ENCODE measurements at places on chromosomes 5 and 9. TPM values are rescaled to one million over a fixed set of nuclear protein-coding genes. Genes with fewer than 3 reads are reported as not detected.
A peak's percentile ranks its signal among the peaks of the same experiment; 100 is the strongest.

GRCh38 chr9:82706786-82707185 lies 356.2 kb downstream of the RASEF start:
- H3K27ac ChIP-seq = no peak overlapping the region
- no peaks in the 10 kb centered on the region for H3K36me3 ChIP-seq
- H3K4me3 ChIP-seq = no peak overlapping the region
- no peaks in the 10 kb centered on the region for H3K27me3 ChIP-seq
- no peaks in the 10 kb centered on the region for H3K4me1 ChIP-seq
- DNase-seq = no peak

GRCh38 chr5:61626639-61627282 lies 294.7 kb downstream of the ZSWIM6 start:
- no peaks in the 10 kb centered on the region for H3K36me3 ChIP-seq
- no peaks in the 10 kb centered on the region for H3K27me3 ChIP-seq
- H3K27ac ChIP-seq = no peak overlapping the region
- H3K4me1 ChIP-seq = peaks cover 11% of the 10 kb centered on the region
- no peak overlapping the region for H3K4me3 ChIP-seq

- H3K27me3 ChIP-seq = no peaks in the 10 kb centered on the region
- H3K4me1 ChIP-seq = peaks cover 22% of the 10 kb centered on the region
- DNase-seq = no peak
- H3K4me3 ChIP-seq = no peak overlapping the region
- H3K36me3 ChIP-seq = no peaks in the 10 kb centered on the region
These were observed 10.6 kb upstream of the SH3RF2 start for GRCh38 chr5:145925803-145926202.

DNA sequence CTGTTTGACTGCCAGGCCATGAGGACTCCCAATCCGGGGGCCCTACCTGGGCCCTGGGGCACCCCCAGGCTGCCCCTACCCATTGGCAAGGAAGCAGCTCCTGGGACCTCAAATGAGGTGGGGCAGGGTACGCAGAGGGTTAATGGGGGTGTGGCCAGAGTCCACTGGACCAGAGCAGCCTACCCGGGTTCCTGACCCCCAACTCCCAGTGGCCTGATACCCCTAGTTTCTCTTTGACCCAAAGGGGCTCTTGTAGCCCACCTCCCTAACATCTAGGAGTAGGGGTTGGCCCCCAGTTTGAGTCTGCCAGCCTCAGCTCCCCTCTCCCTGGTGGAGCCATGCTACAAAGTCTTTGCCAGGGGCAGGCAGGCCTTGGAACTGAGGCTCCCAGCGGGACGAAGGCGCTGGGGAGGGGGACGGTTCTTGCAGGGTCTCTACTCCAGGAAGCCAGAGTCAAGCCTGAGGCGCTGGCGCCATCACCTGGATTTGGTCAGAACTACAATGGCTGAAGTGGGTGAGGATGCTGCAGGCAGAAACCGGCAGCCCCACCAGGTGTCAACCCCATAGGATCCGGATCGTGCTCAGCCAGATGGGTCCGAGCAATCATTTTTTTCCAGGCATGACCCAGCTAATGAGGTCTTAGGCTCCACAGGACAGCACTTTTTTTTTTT lies 8.4 kb upstream of the CERCAM start:
- H3K4me3 ChIP-seq = no peak overlapping the region
- no peak overlapping the region for H3K27ac ChIP-seq
- peaks cover 34% of the 10 kb centered on the region for H3K27me3 ChIP-seq
- peak; percentile 93 for DNase-seq
- H3K4me1 ChIP-seq = peaks cover under 1% of the 10 kb centered on the region

Gene JAKMIP2
- 1.1 TPM for total RNA-seq

DNA sequence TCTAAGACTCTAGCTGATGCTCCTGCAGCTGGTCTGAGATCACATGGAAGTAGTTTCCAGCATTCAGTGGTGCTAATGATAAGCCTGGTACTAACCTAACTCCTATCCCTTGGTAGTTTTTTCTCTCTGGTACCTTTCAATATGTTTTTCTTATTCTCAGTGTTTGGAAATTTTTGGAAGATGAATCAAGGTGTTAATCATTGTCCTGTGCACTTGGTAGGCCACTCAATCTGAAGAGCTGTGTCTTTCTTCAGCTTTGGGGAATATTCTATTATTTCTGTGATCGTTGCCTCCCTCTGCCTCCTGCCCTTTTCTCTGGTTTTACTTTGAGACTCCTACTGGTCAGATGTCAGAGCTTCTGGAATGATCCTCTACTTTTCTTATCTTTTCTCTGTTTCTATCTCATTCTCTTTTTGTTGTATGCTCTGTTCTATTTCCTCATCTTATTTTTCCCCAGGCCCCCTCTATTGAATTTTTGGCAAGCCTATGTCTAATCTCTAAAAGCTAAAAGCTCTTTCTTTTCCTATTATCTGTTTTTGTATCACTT lies 136.8 kb downstream of the APBA1 start:
- peak overlapping the region; percentile 63 for H3K27ac ChIP-seq
- H3K4me1 ChIP-seq = peaks cover 9% of the 10 kb centered on the region
- H3K27me3 ChIP-seq = no peaks in the 10 kb centered on the region
- H3K4me3 ChIP-seq = no peak overlapping the region

DNA sequence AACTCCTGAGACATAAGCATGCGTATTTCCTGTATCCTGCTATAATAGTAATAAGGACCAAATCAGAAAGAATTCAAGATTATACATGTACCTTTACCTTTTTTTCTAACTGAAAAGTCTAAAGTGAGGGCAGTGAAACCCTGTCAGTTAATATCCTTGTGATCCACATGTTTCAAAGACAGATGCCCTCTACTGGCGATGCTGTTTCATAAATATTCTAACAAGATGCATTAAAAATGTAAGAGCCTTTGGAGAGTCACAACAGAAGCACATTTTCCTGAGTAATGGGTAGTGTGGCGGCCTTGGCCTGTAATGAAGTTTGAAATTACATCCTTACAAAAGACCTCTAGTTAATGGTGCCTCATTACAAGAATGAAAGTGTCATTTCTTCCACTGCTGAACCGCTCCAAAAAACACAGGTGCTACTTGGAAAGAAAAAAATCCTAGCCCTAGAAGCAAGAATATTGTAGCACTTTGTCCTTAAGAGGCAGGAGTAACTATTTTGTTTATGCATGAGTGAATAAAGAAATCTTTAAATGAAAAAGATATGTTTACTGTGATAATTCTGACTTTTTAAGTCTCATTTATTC lies 232.6 kb downstream of the EPB41L4A start:
- no peaks in the 10 kb centered on the region for H3K4me1 ChIP-seq
- H3K4me3 ChIP-seq = no peak overlapping the region
- peaks cover 24% of the 10 kb centered on the region for H3K27me3 ChIP-seq
- no peak for DNase-seq

Gene COL23A1
- total RNA-seq = not detected

DNA sequence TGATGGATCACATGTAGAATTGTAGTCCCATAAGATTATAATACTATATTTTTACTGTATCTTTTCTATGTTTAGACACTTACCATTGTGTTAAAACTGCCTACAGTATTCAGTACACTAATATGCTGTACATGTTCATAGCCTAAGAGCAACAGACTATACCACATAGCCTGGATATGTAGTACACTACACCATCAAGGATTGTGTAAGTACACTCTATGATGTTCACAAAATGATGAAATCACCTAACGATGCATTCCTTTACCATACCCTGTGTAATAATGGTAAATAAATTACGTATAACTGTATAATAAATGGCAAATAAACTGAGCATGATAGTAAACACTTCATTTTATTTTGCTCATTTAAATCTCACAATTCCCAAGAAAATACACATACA lies 60.3 kb downstream of the RICTOR start:
- no peaks in the 10 kb centered on the region for H3K27me3 ChIP-seq
- peaks cover 5% of the 10 kb centered on the region for H3K36me3 ChIP-seq
- H3K4me1 ChIP-seq = peaks cover 32% of the 10 kb centered on the region
- no peak for DNase-seq

DNA sequence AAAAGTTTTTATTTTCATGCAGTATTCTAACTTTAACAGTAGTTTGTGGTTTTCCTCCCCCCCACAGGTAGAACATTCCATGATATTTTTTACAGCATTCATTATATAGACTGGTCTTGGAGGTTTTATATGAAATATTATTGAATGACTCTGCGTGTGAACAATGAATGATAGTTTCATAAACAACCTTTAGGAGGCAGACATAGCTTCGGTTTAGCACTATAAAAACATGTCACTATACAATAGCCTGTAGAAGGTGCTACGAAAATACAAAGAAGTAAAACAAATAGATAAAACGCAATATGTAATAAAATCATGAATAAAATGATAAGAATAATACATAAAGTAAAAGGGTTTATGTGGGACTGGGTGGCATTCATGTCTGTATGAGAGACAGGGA lies 8.5 kb downstream of the KLF4 start:
- H3K36me3 ChIP-seq = peaks cover 6% of the 10 kb centered on the region
- no peaks in the 10 kb centered on the region for H3K27me3 ChIP-seq
- peaks cover 9% of the 10 kb centered on the region for H3K4me1 ChIP-seq
- peak overlapping the region; percentile 64 for H3K4me3 ChIP-seq
- no peak for DNase-seq
- peak overlapping the region; percentile 75 for H3K27ac ChIP-seq

Gene MGAT1
- total RNA-seq = 104 TPM

DNA sequence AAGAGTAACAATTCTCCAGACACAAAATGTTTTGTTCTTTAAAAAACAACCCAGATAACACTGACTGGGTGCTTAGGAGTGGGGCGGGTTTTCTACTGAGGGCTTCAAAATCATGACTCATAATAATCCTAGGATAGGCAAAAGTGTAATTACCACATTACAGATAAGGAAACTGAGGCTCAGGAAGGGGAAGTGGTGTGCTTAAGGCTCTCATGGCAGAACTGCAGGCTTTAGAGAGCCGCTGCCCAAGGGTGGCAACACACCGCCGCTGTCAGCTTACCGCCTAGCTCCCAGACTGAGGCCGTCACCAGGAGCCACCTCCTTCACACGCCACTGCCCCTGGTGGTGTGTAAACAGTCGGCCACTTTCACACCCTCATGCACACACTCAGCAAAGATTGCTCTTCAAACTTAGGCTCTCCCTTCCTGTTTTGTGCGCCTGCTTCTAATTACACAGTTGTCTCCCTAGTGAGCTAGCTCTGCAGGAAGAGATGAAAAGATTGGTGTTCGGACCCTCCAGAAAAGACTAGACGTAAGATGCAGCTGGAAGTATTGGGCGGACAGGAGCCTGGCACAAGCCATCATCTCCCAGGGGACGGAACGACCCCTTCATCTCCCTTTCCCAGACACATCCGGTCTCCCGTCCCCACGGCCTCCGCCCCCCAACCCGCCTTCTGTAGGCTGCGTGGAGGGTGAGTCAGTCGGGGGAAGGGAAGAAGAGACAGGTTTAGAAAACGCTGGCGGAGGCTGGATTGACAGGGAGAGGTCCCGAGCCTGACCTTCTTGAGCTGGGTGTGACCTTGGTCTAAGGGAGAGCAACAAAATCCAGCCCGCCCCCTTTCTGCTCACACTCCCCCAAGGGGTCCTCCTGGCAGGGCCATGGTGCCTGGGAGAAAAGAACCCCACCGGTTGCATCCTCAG lies 162.7 kb downstream of the SYK start:
- no peaks in the 10 kb centered on the region for H3K27me3 ChIP-seq
- H3K27ac ChIP-seq = no peak overlapping the region
- peak; percentile 80 for DNase-seq
- H3K4me1 ChIP-seq = peaks cover 26% of the 10 kb centered on the region
- H3K36me3 ChIP-seq = no peaks in the 10 kb centered on the region

Gene DRD1
- total RNA-seq = under 0.01 TPM

Gene OLFML2A
- 27.1 TPM for total RNA-seq
